ENCODE measurements at places on chromosomes 4 and X.

DNA sequence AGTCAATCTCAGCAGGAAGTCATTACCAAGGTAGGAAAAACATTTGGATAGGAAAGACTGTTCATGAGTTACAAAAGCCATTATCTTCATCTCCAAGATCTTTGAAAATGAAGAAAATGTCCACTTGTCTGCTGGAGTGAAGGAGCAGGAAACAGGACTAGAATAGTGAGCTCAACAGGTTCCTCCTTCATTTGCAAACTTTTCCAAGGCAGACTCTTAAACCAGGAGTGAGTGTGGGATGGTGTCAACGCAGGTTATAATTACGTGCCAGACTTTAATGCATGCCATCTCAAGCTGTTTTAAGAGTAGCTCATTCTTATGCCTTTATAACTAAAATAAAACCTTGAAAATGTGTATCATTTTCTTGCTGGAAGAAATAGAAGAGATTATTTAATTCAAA lies 3.4 kb upstream of the REELD1 start:
- DNase-seq: peak; percentile 42

GRCh38 chr4:77418333-77418732 lies 187.3 kb upstream of the CXCL13 start:
- DNase-seq: no peak

DNA sequence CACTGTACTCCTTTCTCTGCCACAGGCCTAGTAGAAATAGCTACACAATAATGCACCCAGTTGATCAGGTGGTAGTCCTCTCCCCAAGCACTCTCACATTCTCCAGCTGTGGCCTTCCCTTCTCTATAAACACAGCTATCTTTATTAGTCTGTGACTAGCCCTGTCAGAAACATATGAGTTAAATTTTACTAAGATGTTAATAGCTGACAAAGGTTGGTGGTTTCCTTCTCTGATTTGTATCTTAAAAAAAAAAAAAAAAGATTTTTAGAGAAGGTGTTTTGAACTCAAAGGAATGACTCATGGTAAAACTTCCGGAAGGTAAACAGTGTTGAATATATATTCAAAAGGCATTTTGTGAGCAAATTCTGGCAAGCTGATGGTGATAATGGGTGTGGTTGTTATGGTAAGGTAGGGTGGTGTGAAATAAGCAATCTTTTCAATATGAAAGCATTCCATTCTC lies 327.4 kb downstream of the PPP3CA start:
- DNase-seq: no peak

- no peak for DNase-seq
These were observed 19.9 kb upstream of the CPLX1 start for GRCh38 chr4:845836-846251.

- no peak for DNase-seq
These were observed 1235.2 kb downstream of the PCDH7 start for GRCh38 chr4:31955346-31955745.

- DNase-seq: no peak
These were observed 183.2 kb upstream of the WDFY3 start for GRCh38 chr4:85149676-85150075.

DNA sequence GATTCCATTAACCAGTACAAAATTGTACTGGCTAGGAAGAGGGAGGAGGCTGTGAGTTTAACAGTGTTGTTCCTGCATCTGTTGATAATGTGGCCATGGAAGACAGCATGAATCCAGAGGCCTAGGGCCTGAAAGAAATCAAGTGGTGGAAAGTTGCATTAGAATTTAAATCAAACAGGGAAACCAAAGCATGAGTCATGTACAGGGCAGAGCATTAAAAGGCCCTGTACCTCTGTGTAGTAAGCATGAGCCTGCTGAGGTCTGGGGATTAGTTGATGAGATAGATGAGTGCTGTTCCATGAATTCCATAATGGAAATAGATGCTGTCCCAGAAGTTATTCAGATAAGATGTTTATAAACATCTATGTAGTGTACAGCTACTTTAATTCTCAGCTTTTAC lies 58.3 kb downstream of the MID1IP1 start:
- DNase-seq: no peak

- DNase-seq: no peak
These were observed 2.4 kb downstream of the SYP start for GRCh38 chrX:49197543-49198087.

DNA sequence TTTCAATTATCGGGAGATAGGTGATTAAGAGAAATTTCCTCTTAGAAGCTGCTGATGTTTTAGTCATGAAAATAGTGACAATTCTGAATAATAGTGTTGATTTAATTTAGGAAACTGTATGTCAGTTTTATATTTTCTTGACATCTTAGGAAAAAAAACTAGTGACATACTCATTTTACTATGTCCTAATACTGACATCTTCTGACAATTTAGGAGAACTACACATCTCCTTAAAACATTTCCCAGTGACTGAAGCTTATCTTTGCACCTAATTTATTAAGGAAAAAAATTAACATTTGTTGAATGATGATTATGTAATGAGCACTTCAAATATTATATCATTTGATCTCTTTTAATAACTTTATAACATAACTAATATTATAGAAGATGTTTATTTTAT lies 42.0 kb upstream of the RBMXL3 start:
- peak; percentile 2 for DNase-seq

- no peak for DNase-seq
These were observed 704.8 kb upstream of the AADAT start for GRCh38 chr4:170794525-170794924.

GRCh38 chrX:119424999-119425398 lies 25.9 kb downstream of the SLC25A43 start:
- DNase-seq: no peak

GRCh38 chr4:48290146-48290772 lies 20.6 kb upstream of the TEC start:
- no peak for DNase-seq

GRCh38 chr4:86220121-86220520 lies 139.7 kb downstream of the MAPK10 start:
- no peak for DNase-seq

GRCh38 chrX:118627084-118627758 lies 100.2 kb upstream of the IL13RA1 start:
- DNase-seq: no peak

DNA sequence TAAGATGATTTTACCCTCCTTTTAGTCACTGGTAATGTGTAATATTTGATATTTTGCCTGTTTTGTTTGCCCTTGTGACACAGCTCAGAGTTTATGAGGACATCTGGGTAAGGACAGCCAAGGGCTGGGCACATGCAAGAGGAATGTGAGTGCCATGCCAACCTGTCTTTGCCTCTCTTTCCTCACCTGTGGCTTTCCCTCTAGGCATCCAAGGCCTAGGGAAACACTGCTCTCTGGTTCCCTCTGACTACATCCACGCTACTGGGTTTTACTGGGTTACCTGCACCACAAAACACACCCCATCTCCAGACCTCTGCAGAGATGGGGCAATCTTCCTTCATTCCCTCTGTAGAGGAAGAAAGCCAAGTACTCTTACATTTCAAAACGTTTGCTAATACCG lies 7.7 kb downstream of the HPGDS start:
- no peak for DNase-seq

DNA sequence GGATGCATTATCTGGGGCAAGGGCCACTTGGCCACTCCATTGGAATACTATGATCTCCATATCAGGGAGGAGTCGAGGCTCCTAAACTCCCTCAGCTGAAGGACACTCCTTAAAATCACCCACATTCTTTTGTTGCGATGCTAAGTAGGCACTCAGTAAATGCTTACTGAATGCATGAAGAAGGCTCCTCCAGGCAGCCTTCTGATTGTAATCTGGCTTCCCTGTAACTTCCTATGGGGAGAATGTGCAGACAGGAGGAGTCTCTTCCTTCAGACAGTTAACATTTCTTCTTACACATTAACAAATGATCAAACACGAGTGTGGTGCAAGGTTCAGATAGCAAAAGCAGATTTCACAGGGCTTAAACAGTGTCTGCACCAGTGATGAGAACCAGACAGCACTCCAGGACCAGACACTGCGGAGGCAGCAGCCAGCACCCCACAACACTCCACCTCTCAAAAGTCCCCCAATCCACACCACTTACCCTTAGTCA lies 21.4 kb upstream of the USO1 start:
- no peak for DNase-seq

GRCh38 chr4:12747154-12747553 lies 737.0 kb downstream of the RAB28 start:
- DNase-seq: no peak

DNA sequence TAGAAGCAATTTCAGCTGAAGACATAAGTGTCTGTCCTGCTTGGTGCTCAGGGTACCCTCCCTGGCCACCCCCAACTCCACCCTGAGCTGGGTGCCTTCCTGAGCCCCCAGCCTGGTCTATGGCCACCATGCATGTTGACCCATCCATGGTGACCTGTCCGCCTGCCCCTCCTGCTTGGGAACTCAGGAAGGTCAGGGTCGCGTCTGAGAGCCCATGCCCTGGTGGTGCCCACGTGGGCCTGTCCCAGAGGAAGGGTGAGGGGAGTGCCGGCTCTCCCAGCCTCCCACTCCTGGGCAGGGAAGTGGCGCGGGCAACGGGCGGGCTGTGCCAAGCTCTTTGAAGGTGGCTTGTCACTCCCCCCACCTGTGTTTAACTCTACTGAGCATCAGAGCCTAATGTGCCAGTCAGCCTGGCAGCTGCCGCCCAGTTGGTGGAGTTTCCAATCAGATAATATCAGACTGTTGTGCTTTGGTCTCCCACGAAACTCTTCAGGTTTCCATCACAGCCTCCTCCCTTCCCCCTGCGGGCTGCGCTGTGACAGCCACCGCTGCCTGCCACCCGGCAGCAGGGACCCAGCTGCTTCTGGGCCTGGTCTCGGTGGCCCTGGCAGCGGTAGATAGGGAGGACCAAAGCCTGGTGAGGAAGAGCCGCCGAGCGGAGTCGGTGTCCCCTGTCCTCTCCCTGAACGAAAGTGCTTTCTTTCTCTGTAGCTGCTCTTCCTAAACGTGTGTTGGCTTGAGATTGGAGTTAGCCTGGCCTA lies 4.8 kb downstream of the SH3BP2 start:
- DNase-seq: no peak

DNA sequence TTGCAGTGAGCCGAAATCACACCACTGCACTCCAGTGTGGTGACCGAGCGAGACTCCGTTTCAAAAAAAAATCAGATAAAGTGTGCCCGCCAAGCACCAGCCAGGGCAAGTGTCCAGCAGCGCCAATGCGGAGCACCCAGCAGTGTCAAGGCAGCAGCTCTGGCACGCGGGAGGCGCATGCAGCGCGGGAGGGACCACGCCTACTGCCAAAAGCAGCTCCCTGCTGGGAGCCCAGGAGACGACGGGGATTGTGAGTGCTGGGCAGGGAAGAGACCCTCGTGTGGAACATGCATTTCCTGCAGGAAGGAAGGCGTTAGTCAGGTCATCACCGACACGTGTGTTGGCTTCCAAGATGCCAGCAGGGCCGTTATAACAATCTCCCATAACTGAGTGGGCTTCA lies 10.4 kb downstream of the FAM53A start:
- no peak for DNase-seq

GRCh38 chr4:156663663-156664062 lies 307.9 kb downstream of the PDGFC start:
- DNase-seq: no peak

- no peak for DNase-seq
These were observed 5.5 kb downstream of the MAPK10 start for GRCh38 chr4:86354390-86354789.

DNA sequence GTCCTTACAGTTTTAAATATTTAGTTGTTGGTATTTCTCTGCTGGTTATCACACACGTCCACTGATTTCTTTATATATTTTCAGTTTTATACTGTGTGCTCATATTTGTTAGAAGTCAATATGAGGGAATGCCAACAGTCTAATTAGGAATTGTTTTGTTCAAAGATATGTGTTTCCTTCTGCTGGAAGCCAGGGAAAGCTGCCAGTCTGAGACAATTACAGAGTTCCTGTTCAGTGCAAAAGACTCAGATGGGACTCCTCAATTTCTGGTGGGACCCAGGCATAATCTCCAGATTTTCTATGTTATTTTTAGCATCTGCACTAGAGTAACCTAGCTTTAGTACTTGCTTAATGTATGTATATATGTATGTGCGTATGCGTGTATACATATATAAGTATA lies 486.0 kb downstream of the GRID2 start:
- DNase-seq: no peak

GRCh38 chr4:186190581-186191199 lies 677 bp upstream of the CYP4V2 start:
- no peak for DNase-seq

DNA sequence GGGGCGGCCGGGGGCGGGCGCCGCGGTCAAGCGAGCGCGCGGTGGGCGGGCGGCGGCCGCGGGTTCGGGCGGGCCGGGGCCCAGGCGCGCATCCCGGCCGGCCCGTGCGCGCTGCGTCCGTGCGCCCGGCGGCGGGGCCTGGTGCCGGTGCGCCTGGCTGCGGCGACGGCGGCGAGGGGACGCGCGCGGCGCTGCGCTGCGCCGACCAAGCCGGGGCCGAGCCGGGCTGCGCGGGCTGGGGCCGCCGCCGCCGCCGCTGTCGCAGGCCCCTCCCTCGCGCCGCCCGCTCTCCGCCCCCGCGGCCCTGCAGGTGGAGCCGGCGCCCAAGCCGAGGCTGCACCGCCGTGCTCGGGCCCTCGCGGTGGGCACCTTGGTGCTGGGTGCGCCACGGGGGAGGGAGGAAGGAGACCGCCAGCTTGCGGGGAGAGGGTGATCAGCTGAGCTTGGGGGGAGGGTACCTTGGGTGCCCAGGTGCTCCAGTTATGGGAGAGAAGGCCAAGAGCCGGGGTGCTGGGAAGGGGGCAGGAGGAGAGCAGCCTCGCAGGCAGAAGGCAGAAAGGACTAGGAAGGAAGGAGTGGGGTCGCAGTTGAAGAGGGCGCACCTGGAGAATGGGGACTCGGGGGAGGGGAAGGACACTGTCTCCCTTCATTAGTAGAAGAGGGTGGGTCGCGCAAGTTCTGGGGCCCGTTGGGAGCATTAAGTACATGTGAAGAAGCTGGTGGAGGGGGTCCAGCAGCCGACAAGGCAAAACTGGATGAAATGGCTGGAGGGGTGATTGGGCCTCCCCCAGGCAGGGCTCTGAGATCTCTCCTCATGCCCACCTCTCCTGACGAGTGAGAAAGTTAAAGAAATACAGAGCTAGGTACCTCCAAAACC lies at the start of gene PPP2R2C:
PPP2R2C (minus strand) TSS at position 228 of the 877 bp plus-strand sequence. CDS start 385 bp downstream, outside the sequence.
- DNase-seq: no peak
